Left ventricle myocardium inferior (tissue), 1 donor: ENCODE measurements at places on chromosomes 6 and 20. TPM values are rescaled to one million over a fixed set of nuclear protein-coding genes. Genes with fewer than 3 reads are reported as not detected.

Gene STK4
- 9.8 TPM for total RNA-seq

GRCh38 chr6:131694832-131695426 lies 6.3 kb downstream of the OR2A4 start:
- DNase-seq: peak; percentile 20

GRCh38 chr20:33659341-33660034 lies 2.6 kb upstream of the C20orf144 start:
- DNase-seq: peak; percentile 11

- DNase-seq: no peak
Measured at GRCh38 chr6:4388675-4389074, 253.3 kb upstream of the ECI2 start.

GRCh38 chr6:113597231-113597583 lies 259.9 kb upstream of the MARCKS start:
- DNase-seq: no peak

- no peak for DNase-seq
Measured at GRCh38 chr6:37487591-37488380, 11.9 kb downstream of the CCDC167 start.

Gene TREM1
- 0.52 TPM for total RNA-seq

GRCh38 chr20:43722153-43722505 lies 4.7 kb downstream of the GTSF1L start:
- DNase-seq: no peak
